ENCODE measurements at places on chromosomes 5 and 9.

GRCh38 chr9:99075246-99075912 is 29.5 kb upstream of the TGFBR1 start:
- no peak for DNase-seq

DNA sequence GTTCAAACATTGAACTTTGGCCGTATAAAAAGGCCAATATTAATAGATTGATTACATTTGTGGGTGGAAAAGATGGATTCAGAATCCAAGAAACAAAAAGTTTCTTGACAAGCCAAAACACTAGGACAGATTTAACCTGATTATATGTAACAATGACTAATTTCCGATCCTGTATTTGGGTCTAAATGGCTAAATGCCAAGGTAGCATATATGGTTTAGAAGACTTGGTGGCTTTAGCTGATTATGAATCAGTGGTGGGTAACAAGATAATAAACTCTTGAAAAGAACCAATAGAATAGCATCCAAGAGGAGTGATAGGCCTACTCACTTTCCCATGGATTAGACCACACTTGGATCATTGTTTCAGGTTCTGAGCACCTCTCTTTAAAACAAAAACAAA is 21.8 kb upstream of the ANP32B start:
- no peak for DNase-seq

GRCh38 chr9:4298255-4299004 is 1.4 kb downstream of the GLIS3 start:
- DNase-seq, result no peak

- no peak for DNase-seq
Measured at GRCh38 chr5:174342696-174343095, 297.2 kb downstream of the NSG2 start.

DNA sequence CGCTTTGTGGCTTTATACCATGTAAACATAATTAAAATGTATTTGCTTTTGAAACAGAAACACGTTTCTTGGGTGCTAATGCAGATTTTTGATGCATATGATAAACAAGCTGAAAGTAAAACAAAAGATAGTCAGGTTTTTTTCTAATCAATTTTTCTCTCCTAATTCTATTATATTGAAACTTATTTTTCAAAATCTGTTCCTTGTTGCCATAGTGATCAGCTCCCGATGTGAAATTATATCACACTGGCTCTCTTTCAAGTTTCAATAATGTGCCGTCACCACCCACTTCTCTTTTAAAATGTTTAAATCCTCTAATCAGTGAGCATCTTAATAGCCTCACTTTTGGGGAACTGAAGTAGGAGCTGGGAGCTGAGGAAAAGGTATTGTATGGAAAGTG is 36.4 kb upstream of the DAPK1 start:
- no peak for DNase-seq

GRCh38 chr5:177980743-177981151 is 15.3 kb downstream of the PROP1 start:
- DNase-seq, result no peak

GRCh38 chr5:163574472-163575440 is 69.3 kb downstream of the MAT2B start:
- no peak for DNase-seq

DNA sequence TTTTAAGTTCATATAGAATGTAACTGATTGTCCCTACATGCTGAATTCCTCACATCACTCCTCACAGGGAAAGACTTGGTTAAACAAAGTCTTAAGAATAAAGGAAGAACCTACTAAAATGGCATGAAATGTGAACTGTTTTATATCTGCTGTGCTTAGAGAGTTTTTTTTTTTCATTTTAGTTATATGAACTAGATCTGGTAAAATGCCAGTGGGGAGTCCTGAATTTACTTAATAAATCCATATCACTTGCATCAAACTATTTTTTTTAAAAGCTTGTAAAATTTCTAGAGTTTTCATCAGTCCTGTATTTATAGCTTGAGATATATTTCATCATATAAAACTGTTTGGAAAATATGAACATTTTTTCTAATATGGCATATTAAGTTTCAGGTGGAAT is 1528.6 kb downstream of the EFNA5 start:
- no peak for DNase-seq

GRCh38 chr9:89536145-89536574 is 38.2 kb upstream of the SEMA4D start:
- DNase-seq, result peak; percentile 66

- DNase-seq, result no peak
Measured at GRCh38 chr9:93252781-93253530, 69.0 kb downstream of the WNK2 start.
